Activated CD4-positive, alpha-beta T cell treated with anti-CD3 and anti-CD28 coated beads for 36 hours (primary cell): ENCODE measurements at places on chromosomes 12 and 14.
A peak's percentile ranks its signal among the peaks of the same experiment; 100 is the strongest.

DNA sequence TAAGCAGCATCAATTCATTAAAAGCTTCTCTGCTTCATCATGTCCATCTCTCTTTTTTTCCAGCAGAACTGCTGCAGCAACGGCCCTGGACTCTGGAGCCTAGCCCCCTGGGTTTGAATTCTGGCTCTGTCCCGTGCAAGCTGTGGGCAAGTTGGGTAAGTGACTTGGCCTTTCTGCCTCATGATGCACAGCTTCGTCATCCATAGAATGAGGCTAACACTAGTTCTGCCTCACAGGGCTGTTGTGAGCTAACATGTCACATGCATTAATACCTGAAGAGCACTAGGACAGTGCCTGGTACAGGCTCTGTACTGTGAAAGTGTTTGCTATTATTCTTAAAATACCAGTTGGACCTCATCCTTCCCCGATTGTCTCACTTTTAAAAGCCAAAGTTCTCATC, 4.2 kb downstream of the KRT82 start:
- DNase-seq, result no peak

GRCh38 chr12:646442-647384, 16.5 kb downstream of the NINJ2 start:
- no peak for DNase-seq

GRCh38 chr14:85191986-85192385, 338.0 kb upstream of the FLRT2 start:
- DNase-seq, result no peak

- no peak for DNase-seq
Observed at GRCh38 chr14:102511538-102511937, 2.0 kb upstream of the ANKRD9 start.

DNA sequence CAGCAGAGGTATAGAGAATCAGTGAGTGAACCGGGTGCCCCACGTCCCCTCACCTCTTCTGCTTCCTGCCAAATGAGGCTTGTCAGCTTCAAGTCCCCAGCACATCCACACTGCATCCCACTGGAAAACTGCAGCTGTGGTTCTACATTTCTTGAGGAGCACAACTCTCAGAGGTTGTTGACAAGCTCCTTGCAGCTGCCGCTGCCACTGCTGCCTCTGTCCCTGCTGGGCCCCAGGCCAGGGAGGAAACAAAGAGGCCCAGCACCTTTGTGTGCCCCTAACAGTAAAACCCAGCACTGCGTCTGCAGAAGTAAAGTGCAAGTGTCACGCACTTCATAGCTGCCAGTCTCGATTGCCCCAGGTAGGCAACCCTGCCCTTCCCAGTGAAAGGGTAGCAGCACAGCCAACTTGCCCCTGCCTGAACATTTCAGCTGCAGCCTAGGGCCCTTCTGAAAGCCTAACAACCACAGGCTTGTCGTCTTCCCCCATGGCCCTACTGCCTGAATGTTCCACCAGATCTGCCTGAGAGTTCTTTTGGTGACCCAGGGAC, 1162.1 kb upstream of the USP15 start:
- DNase-seq, result no peak

DNA sequence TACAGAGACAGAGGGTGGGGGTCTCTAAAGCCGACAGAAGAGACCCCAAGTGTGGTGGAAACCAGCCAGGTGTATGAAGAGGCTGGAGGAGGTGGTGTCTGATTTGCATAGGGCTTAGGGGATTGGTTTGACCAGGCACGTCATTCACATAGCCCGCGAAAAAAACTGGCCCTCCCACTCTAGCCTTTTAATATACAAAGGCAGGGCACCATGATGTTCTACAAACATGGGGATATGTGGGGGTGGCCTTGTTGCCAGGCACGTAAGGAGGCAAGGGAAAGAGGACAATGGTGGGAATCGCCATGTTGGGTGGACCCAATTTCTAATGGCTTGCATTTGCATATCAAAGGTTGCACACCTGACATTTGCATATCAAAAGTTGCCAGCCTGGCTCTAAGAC, 13.2 kb downstream of the LALBA start:
- DNase-seq, result no peak

GRCh38 chr12:75315518-75315917, 14.6 kb downstream of the CAPS2 start:
- no peak for DNase-seq

DNA sequence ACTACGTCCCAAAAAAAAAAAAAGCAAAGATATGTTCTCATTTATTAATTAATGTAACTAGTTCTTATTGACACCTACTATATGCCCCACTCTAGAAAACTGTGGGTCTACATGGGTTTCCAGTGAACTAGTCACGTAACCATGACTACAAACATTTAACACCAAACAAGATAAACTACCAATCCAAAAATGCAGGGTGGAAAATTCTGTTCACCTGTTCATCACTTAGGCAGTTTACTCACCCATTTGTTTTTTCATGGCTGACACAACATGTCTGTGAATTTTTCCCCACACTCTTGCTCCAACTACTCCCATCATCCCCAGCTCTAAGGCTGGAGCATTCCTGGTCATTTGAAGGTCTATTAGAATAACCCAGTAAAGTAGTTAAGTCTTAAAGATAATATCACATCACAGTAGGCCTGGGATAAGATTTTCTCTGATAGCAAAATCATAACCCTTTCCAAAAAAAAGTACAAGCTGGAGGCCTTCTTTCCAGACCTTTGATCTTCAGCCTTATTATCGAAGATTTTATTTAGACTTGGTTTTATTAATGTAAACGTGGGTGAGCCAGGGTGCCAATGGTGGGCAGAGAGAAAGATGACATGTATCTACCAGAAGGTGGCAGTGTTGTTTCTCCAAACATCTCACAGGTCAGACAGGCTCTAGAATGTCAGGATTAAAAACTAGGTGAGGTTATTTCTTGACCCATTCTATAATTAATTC, 61.6 kb upstream of the DAAM1 start:
- peak; percentile 33 for DNase-seq

DNA sequence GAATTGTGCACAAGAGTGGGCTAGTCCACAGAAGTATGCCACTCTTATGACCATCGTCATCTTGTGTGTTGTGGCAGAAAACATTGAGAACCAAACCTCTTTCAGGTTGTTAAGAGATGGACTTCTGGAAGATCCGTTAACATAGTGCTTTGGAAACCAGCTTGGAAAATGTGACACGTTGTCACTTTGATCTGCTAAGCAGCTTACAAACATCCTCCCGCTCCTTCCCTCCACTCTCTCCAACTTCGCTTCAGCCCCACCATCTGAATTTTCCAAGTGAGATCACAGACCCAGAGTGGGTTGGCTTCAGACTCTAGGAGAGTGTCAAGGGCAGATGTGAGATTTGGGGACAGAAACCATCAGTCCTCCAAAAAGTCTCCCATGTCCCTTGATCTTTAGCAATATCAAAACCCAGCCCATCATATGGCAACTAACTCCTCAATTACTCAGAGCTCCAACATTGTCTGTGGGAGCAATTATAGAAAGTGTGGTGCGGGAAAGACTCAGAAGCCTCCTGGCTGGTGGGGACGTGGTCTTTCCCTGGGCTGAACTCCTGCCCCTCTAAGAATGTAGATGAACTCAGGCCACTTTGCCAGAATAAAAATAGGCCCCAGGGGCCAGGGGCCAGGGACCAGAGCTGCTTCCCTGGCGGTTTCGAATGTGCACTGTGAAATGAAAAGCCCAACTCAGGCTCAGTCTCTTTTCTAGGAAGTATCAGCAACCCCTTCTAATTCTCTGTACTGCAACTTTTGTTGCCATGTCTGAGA, 129.5 kb downstream of the SLC38A6 start:
- DNase-seq, result no peak

GRCh38 chr12:6316921-6317692, 6.6 kb downstream of the PLEKHG6 start:
- DNase-seq, result no peak

DNA sequence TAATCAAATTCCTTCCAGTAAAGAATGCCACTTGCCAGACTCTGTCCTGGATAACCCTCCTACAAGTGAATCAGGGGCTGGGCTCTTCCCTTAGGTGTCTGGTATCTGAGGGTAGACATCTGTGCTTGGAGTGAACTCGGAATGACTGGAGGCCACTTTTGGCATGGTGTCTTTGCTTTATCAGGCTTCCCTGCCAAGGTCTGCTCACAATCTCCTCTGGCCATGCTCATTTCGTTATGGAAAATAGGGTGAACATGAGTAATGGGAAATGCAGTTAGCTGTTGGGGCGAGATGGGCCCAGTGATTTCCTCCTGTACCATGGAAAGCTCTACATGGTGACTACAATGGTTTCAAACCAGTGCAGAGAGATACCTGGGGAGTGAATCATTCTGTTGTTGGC, 212.9 kb downstream of the NRXN3 start:
- no peak for DNase-seq

- no peak for DNase-seq
Observed at GRCh38 chr14:102280376-102280962, 24.5 kb downstream of the MOK start.

- no peak for DNase-seq
Observed at GRCh38 chr14:66248256-66248655, 237.9 kb upstream of the CCDC196 start.

- DNase-seq, result no peak
Observed at GRCh38 chr12:53241623-53242412, 9.8 kb upstream of the RARG start.

DNA sequence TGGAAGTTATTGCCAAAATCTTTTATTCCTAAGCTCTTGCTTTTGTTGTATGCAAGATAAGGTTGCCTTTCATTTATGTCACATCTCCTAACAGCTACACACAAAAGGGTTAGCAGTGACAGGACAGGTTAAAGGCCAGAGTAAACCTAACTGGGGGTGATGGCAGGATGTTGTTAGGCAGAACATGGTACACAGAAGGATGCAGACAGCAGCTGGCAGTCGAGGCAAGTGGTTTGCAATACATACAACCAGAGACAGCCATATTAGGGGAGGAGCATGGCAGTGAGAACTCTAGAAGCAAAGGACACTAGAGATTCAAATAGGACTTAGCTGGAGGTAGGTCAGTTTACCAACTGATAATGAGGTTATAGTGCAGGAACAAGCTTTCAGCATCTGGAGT, 2.7 kb upstream of the ABCD2 start:
- peak; percentile 30 for DNase-seq

- DNase-seq, result peak; percentile 40
Observed at GRCh38 chr12:51103977-51104376, 20.6 kb upstream of the CSRNP2 start.

GRCh38 chr14:56087671-56088471, 30.3 kb upstream of the PELI2 start:
- no peak for DNase-seq

DNA sequence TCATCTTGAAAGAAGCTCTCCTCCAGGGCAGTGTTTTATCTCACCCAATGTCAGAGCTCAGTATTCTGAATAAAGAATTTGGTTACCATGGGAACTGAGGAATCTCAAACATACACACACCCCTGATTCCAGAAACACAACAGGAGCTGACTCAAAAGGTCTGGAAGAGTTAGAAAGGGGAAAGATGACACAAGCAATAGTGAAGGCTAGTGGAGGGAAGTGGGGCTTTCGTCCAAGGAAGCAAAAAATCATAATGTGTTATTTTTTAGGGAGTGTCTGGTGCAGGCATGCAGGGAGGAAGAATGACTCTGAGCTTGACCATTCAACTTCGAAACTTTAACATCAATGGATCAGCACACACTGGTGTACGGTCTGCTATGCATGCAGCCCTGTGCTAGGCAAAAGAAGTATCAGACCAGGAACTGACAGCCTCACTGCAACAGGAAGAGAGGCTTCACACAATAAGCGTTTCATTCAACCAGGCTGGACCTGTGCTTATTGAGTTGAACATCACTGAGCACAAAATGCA, 20.3 kb downstream of the HEBP1 start:
- DNase-seq, result no peak

DNA sequence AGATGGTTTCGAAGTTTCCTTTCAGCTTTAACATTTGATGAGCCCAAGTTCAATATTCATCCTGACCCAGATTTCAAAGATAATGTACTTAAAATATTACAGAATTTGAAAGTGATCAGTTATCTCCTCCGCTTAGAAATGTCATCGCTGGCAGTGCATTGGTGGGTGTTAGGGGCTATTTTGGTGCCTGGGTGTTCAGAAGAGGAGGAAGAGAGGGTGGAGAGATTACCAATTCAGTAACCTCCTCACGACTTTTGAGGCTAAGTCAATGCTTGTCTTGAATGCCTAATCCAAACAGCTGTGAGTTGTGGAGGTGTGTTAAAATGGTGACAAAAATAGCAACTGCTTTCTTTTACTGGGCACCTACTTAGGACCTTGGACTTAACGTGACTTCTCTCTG, 13.8 kb upstream of the DGLUCY start:
- DNase-seq, result no peak

DNA sequence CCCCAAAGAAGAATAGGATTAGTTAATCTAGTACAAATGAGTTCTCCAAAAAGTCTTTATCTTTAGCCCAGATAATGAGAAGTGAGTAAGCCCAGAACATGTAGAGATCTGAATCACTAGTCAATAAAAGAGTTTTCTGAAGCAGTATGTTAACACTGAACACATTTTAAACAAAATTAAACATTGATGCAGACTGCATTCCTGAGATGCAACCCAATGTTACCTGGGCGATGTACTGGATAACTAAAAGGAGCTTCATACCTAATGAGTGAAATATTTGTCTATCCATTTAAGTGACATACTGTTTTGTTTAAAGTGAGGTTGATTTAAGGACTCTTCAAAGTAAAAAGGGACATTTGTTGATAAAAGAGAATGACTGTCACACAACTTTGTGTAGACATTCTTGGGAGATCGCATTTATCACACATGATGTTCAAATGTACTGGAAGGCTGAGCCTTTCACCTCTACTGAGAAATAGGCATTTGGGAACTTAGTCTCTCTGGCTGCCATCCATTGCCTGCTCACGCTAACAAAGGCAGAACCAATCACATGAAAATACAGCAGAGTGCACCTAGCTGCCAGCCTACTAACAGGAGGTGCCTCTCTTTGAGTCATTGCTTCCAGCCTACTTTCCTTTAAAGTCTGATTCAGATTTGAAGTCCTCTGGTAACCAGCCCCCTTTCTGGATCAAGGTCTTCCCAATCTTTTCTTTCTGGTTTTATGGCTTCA, 287.7 kb downstream of the BTG1 start:
- DNase-seq, result no peak

DNA sequence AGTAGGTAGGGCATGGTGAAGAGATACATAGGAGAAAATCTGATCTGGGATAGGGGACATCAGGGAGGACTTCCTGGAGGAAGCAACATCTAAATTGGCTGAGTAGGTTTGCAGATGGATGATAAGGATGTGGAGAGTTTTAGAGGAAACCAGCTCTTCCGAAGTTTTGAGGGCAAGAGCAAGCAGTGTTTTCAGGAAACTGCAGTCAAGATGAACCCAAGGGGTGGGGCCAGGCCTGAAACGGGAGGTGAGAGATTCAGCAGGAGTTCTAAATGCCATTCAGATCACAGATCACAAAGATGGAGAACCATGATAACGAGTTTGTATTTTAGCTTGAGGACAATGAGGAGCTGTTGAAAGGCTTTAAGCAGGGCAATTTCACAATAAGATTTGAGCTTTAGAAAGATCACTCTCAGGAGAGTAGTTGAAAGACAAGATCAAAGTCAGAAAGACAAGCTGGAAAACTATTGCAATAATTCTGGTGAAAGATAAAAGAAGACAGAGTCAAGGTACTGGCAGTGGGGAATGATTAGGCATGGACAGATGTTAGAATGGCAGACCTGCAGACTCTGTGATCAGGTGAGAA, 70.1 kb upstream of the PLXNC1 start:
- DNase-seq, result peak; percentile 25

- DNase-seq, result peak; percentile 73
Observed at GRCh38 chr14:92914087-92914656, 8.8 kb upstream of the CHGA start.
